ENCODE measurements at places on chromosomes 11 and 22. TPM values are rescaled to one million over a fixed set of nuclear protein-coding genes. Genes with fewer than 3 reads are reported as not detected.
A peak's percentile ranks its signal among the peaks of the same experiment; 100 is the strongest.

- DNase-seq = no peak
These were observed 35.6 kb upstream of the PPARA start for GRCh38 chr22:46114518-46115387.

- no peak for DNase-seq
These were observed 395 bp upstream of the HIPK3 start for GRCh38 chr11:33256813-33257159.

Gene MS4A4A
- total RNA-seq = not detected

- DNase-seq = no peak
These were observed 1.9 kb upstream of the SSTR3 start for GRCh38 chr22:37213941-37214730.

- DNase-seq = no peak
These were observed 46.0 kb downstream of the MCM5 start for GRCh38 chr22:35445933-35446332.

Gene ATF4
- 413 TPM for total RNA-seq

GRCh38 chr11:128316541-128317227 lies 270.7 kb downstream of the ETS1 start:
- no peak for DNase-seq

Gene IL10RA
- total RNA-seq = 304 TPM

DNA sequence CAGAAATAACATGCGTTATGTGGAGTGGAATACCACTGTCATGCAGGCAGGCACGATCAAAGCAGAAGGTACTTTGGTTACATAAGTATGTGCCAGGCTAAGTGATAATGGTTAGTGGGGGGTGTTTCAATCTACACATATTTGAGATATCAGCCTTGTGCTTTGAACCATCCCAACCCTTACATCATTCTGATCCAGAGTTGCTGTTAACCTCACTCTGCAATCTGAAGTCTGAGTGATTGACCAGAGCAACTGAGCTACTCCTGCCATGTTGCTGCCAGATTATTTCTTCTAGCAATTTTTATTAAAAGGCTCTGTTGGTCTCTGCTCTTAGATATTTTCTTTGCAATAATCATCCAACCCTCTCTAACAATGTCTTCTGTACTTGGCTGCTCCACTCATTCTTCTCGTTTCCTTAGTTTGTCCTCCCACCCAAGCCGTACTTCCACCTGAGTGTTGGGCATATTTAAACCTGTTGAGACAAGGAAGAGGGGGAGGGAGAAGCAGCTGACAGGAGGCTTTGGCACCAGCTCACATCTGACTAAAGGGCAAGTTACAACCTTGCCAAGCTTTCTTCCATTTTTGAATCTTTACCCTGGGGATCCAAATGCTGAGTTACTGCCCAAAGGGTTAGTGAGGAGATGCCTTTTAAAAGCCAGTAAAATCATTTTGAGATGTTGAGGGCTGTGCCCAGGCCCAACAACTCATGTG lies 114.1 kb upstream of the SESN3 start:
- no peak for DNase-seq

Gene C11orf86
- total RNA-seq = not detected

DNA sequence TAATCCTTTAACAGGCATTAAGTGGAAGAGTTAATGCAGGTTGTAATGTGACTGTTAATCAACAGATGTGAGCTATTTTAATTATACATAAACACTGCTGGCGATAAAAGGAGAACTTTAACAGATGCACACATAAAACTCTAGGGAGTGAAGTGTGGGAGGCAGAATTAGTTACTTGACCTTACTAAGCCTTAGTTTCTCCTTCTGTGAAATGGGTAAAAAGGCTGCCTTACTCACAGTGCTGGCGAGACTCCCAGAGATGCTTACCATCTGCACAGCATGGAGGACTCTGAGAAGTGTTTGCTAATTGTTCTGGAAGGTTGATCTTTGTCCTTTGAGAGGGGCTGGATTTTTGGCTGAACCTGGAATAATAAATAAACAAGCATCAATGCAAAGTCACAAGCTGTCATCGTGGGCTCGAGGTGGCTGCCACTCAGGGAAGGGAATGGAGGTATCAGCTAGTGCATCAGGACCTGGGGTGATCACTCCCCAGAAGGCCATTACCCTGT lies 58.6 kb upstream of the MPEG1 start:
- DNase-seq = no peak

GRCh38 chr11:102994105-102994504 lies 38.6 kb upstream of the MMP13 start:
- DNase-seq = no peak

Gene ASPHD2
- 9.0 TPM for total RNA-seq

DNA sequence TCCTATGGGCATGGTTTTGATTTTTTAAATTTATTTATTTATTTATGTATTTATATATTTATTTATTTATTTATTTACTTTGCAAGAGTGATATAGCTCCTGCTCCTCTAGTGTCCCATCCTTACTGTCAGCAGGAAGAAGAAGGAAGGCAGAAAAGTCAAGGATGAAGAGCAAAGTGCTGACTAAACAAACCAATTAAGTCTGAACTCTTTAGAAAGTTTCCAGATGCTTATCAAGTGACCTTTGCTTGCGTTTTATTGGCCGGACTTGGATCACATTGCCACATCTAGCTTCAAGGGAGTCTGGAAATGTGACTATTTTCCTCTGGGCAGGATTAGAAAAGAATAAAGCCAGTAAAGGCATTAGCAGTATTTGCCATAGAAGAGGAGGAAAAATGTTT lies 8.7 kb upstream of the OR4B1 start:
- no peak for DNase-seq

DNA sequence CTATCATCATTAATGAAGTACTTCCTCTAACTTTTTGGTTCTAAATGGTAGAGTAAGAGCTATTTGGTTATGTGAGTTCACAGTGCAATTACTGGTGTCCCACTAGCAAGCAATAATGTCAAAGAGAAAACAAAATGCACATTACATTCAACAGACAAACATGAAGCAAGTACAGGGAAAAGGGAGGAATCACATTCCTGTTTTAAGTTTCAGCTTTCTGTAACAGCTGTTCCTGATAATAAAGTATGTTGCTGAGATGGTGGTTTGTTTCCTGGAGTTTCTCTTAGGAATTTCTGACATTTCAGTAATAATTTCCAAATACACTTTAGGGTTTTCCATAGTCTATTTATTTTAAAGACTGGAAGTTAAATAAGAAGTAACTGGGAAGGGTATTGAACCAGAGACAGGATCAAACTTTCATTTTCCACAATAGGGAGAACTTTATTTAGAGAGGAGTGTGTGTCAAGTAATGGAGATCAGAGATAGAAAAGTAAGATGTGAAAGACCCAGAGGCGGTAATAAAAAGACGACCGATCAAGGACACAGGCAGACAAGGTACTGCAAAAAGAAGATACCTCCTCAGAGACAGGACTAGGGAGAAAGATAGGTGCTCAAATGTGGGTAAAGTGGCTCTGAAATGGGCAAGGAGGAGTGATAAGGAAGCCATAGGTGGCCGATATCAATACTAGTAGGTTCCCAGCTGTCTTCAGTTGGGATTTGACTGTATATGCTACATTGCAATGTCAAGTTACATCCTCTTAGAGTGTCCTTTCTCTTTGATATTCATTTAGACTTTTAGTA lies 20.8 kb upstream of the CLNS1A start:
- DNase-seq = no peak

Gene TRIM6
- 1.5 TPM for total RNA-seq

Gene JAML
- 189 TPM for total RNA-seq

Gene CRY2
- 36.9 TPM for total RNA-seq

Gene GAS2
- 2.4 TPM for total RNA-seq

Gene OR5A1
- not detected for total RNA-seq

Gene POLR3H
- total RNA-seq = 29.8 TPM

- peak; percentile 83 for DNase-seq
These were observed 30.5 kb downstream of the CTNND1 start for GRCh38 chr11:57792060-57792541.

DNA sequence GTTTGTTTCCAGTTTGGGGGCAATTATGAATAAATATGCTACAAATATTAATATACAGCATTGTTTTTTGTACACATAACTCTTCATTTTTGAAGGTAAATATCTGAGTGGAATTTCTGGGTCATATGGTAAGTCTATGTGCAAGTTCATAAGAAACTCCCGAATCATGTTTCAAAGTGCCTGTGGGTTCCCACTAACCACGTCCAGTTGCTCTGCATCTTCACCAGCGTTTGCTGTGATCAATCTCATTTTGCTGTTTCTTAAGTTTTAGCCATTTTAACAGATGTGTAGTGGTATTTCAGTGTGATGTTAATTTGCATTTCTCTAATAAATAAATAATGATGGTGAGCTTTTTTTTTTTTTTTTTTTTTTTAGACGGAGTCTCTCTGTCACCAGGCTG lies 14.2 kb upstream of the CSRP3 start:
- DNase-seq = no peak

DNA sequence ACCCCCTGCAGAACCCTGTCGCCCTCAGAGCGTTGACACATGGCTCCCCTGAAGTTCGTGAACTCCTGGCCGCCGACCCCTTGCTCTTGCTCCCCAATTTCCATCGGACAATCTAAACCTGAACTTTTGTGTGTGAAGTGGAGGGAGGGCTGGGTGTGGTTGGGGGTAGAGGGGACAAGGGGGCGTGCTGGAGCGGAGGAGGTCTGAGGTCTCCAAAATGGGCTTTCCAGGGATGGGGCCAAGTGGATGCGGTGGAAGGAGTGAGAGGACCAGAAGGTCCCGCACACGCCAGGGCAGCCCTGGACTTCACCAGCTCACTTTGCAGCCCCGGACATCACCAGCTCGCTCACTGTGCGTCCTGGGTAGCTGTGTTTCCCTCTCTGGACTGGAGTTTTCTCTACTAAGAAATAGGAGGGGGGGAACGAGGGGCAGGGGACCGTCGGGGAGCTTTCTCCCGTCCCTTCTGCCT lies 18.6 kb downstream of the CREB3L1 start:
- no peak for DNase-seq

DNA sequence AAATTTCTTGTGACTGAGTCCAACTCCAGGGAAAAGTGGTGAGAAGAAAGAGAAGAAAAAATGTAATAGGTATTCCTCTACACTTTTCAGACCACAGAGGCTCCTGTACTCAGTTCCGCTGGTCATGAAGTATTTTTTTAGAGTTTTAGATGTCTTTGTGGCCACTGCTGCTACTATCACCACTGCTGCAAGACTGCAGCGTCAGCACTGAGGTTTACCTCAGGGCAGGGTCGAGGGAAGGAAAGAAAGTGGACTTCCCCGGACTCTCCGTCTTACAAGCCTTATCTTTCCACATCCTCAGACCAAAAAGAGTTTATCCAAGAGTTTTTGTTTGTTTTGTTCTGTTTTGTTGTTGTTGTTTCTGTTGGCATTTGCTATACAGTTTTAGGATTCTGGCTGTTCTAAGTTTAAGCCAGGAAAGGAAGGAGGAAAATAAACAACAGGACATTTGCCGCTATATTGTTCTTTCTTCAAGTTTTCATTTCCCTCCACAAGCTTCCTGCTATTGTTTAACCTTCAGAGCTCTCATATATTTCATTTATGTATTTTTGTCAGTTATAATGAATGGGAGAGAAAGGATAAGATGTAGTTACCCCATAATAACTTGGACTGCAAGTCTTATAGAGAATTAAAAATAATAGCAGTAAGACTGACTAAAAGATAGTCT lies 919.3 kb downstream of the NTM start:
- DNase-seq = no peak

Gene KCNK4
- total RNA-seq = not detected

- no peak for DNase-seq
These were observed 2.9 kb downstream of the TST start for GRCh38 chr22:37016134-37016910.

Measured in activated naive CD8-positive, alpha-beta T cell treated with anti-CD3 and anti-CD28 coated beads, Interleukin-2, amount 10 ng/mL, durations not matched to agents 7 days and 5 days (primary cell).